ENCODE measurements at places on chromosomes 7 and 10. TPM values are rescaled to one million over a fixed set of nuclear protein-coding genes. Genes with fewer than 3 reads are reported as not detected.

GRCh38 chr7:156034397-156034796 lies 222.1 kb upstream of the SHH start:
- DNase-seq, result peak; percentile 18

The CCDC3 gene
- 10.5 TPM for total RNA-seq

- no peak for DNase-seq
These were observed 108.7 kb downstream of the MKLN1 start for GRCh38 chr7:131436384-131436783.

DNA sequence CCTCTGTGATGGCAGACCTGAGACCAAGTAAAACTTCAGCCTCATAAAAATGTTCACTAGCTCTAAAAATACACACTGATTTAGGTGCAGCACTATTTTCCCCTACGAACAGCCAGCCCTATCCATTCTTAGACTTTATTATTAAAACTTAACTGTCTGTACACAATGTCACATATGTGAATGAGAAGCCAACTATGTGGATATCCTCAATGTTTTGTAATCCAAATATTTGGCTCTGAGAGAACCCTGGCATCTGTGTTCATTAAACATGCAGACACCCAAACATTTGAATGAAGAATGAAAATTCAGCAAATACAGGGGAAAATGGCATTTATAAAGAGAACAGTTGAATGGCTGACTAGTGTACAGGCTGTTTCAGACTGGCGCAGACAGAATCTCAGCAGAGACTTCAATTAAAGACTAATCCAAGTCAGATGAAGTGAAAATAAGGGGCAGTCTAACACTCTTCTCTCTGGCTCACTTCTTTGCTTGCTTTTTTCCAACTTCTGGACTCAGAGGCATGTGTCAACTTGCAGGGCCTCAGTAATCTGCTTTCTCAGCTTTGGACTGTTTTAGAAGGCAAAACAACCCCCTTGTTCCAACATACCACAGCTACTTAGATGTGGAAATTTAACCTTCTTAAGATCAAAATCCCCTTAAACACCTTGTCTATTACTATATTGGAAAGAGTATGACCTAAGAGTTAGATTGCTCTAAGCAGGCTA lies 47.4 kb upstream of the FAM180A start:
- peak; percentile 41 for DNase-seq

DNA sequence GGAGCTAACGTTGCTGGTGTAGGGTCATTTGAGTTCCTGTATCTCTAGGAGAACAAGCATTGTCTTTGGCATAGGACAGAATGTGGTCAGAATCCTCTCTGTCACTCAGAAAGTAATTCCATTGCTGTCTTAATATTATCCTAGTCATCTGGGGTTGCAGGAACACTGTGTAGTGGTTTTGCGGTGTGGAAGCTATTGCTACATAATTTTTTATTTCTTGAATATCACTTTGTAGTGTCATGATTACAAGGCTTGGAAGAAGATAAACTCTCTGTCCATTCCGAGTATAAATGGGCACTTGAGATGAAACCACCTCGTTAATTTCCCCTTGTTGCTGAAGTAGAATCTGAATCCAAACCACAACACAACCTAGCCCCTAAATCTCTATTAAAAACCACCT lies 919.2 kb downstream of the LRMDA start:
- DNase-seq, result no peak

Data from muscle of leg (tissue), 16 donors.